CD4-positive, CD25-positive, alpha-beta regulatory T cell (primary cell): ENCODE measurements at places on chromosomes 6 and 20.

- no peak overlapping the region for H3K27ac ChIP-seq
- no peak overlapping the region for H3K4me3 ChIP-seq
- H3K27me3 ChIP-seq: no peaks in the 10 kb centered on the region
- no peaks in the 10 kb centered on the region for H3K4me1 ChIP-seq
- no peak for DNase-seq
These were observed 162.8 kb downstream of the PTPRK start for GRCh38 chr6:128357392-128358130.

DNA sequence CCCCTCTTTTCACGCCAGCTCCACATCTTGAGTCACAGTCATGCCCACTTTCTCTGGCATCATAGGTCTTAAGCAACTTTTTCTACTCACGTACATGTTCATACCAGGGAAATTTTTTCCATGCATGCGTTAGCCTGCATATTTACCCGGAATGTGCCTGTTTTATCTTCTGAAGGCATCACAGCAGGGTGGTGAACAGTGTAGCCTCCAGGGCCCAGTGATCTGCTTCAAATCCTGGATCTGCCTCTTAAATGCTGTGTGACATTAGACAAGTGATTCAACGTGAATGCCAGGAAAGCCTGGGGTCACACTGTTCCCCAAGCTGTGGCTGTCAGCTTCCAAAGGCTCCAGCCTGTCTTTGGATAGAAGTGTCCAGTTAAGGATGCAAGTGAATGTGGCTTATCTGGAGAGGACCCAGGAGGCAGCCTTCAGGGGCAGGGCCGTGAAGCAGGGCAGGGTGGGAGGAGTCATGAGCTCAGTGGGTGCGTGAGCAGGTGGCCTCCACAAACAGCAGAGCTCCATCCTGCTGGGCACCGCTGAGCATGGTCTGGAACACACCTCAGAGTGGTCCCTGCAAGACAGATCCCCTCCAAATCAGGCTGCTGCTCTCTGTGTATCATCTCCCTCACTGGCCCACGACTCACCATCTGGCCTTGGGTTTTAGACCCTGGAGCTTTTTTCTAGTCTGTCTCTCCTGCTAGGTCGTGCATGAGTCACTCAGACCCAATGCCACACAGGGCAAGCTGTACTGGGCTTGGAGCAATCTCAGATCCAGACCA is 30.4 kb upstream of the CD93 start:
- H3K27ac ChIP-seq: no peak overlapping the region
- H3K27me3 ChIP-seq: no peaks in the 10 kb centered on the region
- DNase-seq: no peak
- H3K4me3 ChIP-seq: no peak overlapping the region

GRCh38 chr6:167558246-167559177 is 233.6 kb downstream of the TTLL2 start:
- H3K27me3 ChIP-seq: no peaks in the 10 kb centered on the region
- H3K36me3 ChIP-seq: no peaks in the 10 kb centered on the region
- H3K4me3 ChIP-seq: no peak overlapping the region
- H3K27ac ChIP-seq: no peak overlapping the region
- no peak for DNase-seq

DNA sequence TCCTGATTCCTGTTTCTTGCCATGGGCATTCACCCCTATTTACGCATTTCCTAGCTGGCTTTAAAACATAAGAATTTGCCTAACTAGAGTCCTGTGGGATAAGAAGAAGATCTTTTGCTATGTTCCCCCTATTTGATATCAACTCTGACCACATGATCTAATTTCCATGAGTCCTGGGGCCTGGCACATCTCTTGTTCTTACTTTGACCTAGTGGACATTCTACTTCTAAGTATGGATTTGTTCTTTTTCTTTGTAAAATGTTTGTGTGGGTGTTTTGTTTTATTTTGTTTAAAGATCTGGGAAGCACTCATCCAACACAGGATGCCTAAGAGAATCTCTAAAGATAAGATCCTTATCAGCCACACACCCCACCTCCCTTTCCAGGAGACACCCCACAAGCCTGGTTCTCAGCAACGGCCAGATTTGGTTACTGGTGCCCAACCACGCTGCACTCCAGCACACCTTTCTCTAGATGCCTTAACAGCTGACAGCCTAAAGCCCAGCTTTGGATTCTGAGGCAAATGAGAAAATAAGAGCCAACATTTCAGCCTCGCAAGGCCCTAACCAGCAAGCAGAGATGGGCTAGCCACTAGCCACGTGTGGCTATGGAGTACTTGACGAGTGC is 74.7 kb downstream of the SLC23A2 start:
- no peak overlapping the region for H3K4me3 ChIP-seq
- peaks cover 13% of the 10 kb centered on the region for H3K36me3 ChIP-seq
- no peak for DNase-seq
- no peaks in the 10 kb centered on the region for H3K4me1 ChIP-seq
- no peaks in the 10 kb centered on the region for H3K27me3 ChIP-seq

DNA sequence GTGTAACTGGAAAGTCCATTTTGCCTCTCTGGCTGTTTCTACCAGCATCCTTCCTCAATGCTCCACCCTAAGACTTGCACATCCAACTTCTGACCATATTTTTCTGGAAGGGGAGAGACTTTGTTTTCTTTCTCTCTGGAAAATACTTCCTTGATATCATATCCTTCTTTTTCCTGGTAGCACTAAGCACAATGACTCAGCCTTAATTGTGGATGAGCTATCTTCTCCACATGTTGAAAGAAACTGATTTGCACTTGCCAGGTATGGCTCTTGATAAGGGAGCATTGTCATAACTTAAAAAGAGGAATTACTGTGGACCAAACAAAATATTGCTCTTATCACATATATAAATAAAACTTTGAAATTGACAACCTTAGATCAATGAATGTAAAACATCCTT is 30.1 kb upstream of the IBTK start:
- H3K27ac ChIP-seq: no peak overlapping the region
- H3K4me3 ChIP-seq: no peak overlapping the region
- DNase-seq: no peak
- H3K4me1 ChIP-seq: no peaks in the 10 kb centered on the region
- no peaks in the 10 kb centered on the region for H3K36me3 ChIP-seq

GRCh38 chr6:44227148-44227793 is 3.9 kb downstream of the SLC29A1 start:
- no peaks in the 10 kb centered on the region for H3K27me3 ChIP-seq
- no peak overlapping the region for H3K27ac ChIP-seq
- no peak for DNase-seq
- H3K36me3 ChIP-seq: no peaks in the 10 kb centered on the region

- no peaks in the 10 kb centered on the region for H3K4me1 ChIP-seq
- no peak overlapping the region for H3K27ac ChIP-seq
- H3K4me3 ChIP-seq: no peak overlapping the region
- H3K27me3 ChIP-seq: peaks cover 30% of the 10 kb centered on the region
These were observed 69.3 kb downstream of the FAM229B start for GRCh38 chr6:112156668-112157067.

- H3K36me3 ChIP-seq: peaks cover 45% of the 10 kb centered on the region
- no peak for DNase-seq
- no peaks in the 10 kb centered on the region for H3K27me3 ChIP-seq
These were observed 44.4 kb upstream of the SIM1 start for GRCh38 chr6:100509101-100509500.

GRCh38 chr6:108408861-108409260 is 114.0 kb downstream of the AFG1L start:
- H3K27ac ChIP-seq: no peak overlapping the region
- no peaks in the 10 kb centered on the region for H3K4me1 ChIP-seq
- H3K27me3 ChIP-seq: no peaks in the 10 kb centered on the region
- no peak overlapping the region for H3K4me3 ChIP-seq
- DNase-seq: no peak
- no peaks in the 10 kb centered on the region for H3K36me3 ChIP-seq

DNA sequence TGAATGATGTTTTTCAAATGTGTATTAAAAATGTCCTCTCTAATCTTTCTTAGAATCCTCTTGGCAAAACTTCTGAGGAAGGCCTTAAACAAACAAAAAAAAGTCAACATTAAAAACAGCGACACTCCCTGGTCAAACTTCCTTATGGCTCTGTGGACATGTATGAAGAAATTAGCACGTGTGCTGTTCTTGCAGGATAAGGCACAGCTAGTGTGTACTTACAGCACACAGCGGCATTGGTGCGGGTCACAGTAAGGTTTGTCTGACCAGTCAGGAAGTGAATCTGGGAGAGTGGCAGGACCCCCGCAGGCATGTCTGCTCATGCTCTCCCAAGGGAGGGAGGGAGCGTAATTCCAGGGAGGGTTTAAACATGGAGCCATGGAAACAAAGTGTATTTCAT is 38.8 kb downstream of the SLC22A1 start:
- H3K27me3 ChIP-seq: no peaks in the 10 kb centered on the region
- H3K4me3 ChIP-seq: no peak overlapping the region
- H3K36me3 ChIP-seq: no peaks in the 10 kb centered on the region
- no peaks in the 10 kb centered on the region for H3K4me1 ChIP-seq

- peaks cover 36% of the 10 kb centered on the region for H3K27me3 ChIP-seq
- no peak within 1 kb of the TSS for H3K4me3 ChIP-seq
- DNase-seq: no peak
- H3K36me3 ChIP-seq: no peaks in the 10 kb centered on the region
- no peaks in the 10 kb centered on the region for H3K4me1 ChIP-seq
- no peak within 1 kb of the TSS for H3K27ac ChIP-seq
These were observed at the start of gene CAP2 for GRCh38 chr6:17392978-17393891. Gene CAP2, plus strand, starts transcription at chr6:17393595. Its CDS starts 27,961 bp downstream, at chr6:17421556.

- no peak overlapping the region for H3K27ac ChIP-seq
- peaks cover 5% of the 10 kb centered on the region for H3K36me3 ChIP-seq
- H3K27me3 ChIP-seq: no peaks in the 10 kb centered on the region
- peaks cover 39% of the 10 kb centered on the region for H3K4me1 ChIP-seq
- no peak for DNase-seq
- H3K4me3 ChIP-seq: no peak overlapping the region
These were observed 2.3 kb upstream of the CUL7 start for GRCh38 chr6:43055966-43056365.

GRCh38 chr6:72894091-72894490 is 272.2 kb downstream of the KCNQ5 start:
- no peaks in the 10 kb centered on the region for H3K4me1 ChIP-seq
- H3K36me3 ChIP-seq: no peaks in the 10 kb centered on the region
- no peak overlapping the region for H3K4me3 ChIP-seq
- H3K27ac ChIP-seq: no peak overlapping the region

GRCh38 chr20:53831228-53831627 is 237.6 kb upstream of the ZNF217 start:
- no peaks in the 10 kb centered on the region for H3K27me3 ChIP-seq
- H3K4me1 ChIP-seq: peaks cover 27% of the 10 kb centered on the region
- no peaks in the 10 kb centered on the region for H3K36me3 ChIP-seq
- H3K27ac ChIP-seq: no peak overlapping the region

GRCh38 chr6:7673063-7673536 is 52.8 kb upstream of the BMP6 start:
- H3K27ac ChIP-seq: no peak overlapping the region
- no peaks in the 10 kb centered on the region for H3K27me3 ChIP-seq
- H3K4me3 ChIP-seq: no peak overlapping the region
- H3K36me3 ChIP-seq: no peaks in the 10 kb centered on the region
- H3K4me1 ChIP-seq: no peaks in the 10 kb centered on the region

DNA sequence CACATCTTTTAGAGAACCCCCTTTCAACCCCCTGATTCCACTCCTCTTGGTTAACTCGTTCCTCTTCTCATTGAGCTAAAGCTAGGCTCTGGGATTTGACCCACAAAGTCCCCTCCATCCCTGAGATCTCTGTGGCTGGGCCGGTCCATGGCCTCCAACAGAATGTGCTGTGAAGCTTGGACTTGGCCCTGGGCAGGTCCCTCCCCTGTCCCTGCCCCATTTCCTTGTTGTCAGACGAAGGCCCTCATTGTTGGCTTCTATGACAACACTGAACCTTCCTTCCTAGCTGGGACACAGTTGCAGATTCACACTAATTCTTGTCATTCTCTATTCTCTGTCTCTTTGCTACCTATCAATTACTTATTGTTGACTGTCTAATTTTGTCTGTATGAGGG is 156.1 kb downstream of the SYCP2 start:
- H3K36me3 ChIP-seq: no peaks in the 10 kb centered on the region
- no peak for DNase-seq
- H3K4me3 ChIP-seq: no peak overlapping the region
- no peak overlapping the region for H3K27ac ChIP-seq
- H3K27me3 ChIP-seq: no peaks in the 10 kb centered on the region

DNA sequence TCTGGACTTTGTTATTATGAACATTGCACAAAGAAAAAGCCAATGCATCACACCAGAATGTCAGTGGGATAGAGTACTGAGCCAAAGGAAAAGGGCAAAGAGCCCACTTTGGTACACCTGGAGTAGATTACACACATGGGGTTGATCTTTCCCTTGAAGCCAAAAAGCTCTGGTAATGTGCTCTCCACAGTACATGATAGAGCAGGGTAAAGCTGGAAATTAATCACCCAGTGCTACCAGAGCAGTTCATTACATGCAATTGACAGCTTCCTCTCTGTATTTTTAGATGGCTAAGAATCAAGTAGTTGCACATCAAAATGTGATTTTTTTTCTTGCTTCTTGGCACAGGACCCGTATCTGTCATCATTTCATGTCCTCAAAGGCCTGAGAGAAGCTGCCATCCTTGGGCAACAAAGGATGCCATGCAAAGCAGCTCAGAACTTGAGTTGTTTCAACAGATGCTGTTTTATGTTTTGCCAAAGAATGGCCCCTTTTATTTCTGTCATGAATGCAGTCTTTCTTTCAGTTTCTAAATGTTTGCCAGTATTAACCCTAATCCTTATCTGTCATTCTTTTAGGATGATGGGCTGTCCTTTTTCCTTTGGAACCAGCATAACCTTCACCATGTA is 88.1 kb downstream of the HDGFL1 start:
- no peaks in the 10 kb centered on the region for H3K36me3 ChIP-seq
- DNase-seq: no peak
- H3K27ac ChIP-seq: no peak overlapping the region
- no peaks in the 10 kb centered on the region for H3K4me1 ChIP-seq

DNA sequence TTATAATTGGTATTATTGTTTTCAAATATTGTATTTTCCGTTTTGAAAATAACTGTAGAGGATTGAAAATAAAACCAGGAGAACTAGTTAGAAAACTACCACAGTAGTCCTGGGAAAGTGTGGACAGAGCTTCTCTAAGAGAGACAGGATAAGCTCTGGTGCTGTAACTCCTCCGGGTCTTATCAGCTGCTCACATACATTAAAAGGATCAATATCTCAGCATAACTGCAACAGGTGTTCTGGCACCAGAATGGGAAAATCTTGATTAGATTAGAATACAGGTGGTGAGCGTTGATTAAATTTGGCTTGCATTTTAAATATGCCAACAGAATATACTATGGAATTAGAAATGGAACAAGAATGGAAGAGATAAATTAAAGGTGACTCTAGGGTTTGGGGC is 1138.9 kb upstream of the ADGRB3 start:
- no peaks in the 10 kb centered on the region for H3K27me3 ChIP-seq
- H3K4me1 ChIP-seq: no peaks in the 10 kb centered on the region
- DNase-seq: no peak
- no peak overlapping the region for H3K4me3 ChIP-seq

GRCh38 chr6:97805596-97805995 is 522.6 kb upstream of the MMS22L start:
- H3K4me3 ChIP-seq: no peak overlapping the region
- H3K27ac ChIP-seq: no peak overlapping the region
- no peaks in the 10 kb centered on the region for H3K4me1 ChIP-seq
- H3K27me3 ChIP-seq: no peaks in the 10 kb centered on the region
- no peaks in the 10 kb centered on the region for H3K36me3 ChIP-seq
- no peak for DNase-seq
